ENCODE measurements at places on chromosomes 12 and 14.

DNA sequence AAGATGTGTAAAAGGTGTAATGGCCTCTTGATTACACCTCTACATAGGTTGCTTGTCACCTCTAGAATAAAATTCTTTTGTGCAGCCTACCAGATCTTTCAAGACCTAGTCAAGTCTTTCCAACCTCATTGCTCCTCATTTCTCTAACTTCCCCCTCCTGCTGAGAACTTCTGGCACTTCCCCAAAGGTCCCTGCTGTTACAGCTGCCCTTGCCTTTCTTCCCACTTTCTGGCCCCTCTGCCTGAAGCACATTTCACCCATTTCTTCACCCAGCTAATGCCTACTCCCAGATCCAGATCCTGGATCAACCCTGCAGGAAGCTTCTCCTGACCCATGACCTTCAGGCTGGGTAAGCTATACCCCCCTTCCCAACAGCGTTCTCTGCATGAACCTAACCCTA, 1.5 kb downstream of the TSHR start:
- DNase-seq = no peak

DNA sequence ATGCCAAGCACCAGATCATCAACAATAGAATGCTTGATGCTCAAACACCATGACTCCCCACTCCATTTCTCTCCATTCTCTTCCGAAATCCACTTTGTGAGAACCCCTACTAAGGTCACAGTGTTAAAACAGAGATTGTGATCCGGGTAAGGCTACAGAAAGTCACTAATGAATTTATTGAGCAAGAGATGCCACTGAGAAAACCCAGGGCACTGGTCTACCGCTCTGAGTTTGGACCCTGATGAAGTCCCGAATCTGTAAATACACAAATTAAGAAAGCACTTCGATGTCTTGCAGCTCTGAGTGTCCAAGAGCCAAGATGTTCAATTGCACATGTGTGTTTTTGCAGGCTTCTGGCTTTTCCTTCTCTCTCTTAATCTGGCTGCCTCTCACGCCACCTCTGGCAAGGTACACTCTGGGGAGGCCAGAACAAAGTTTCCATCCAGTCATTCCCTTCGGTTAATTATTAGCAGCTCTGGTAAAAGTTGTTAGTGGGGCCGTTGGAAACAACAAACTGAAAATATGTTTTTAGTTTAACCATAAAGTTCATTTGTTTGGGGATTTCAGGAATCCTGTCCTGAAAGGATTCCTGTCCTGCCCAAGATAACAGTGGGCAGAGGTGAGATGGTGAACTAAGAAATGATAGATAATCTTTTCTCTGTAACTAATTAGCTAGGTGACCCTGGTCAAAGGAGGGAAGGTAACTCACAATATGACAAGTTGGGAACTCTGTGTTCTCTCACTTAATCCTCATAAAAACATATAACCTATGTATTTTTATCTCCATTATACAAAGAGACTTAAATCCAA, 75.4 kb downstream of the BTG1 start:
- no peak for DNase-seq

- no peak for DNase-seq
These were observed 145.2 kb upstream of the BTG1 start for GRCh38 chr12:92290886-92291285.

GRCh38 chr14:102915292-102916110, 7.0 kb upstream of the AMN start:
- no peak for DNase-seq
